ENCODE measurements at places on chromosomes 7 and 10.

GRCh38 chr10:69359594-69359993, 57.1 kb downstream of the TACR2 start:
- no peak for DNase-seq

- DNase-seq = no peak
Observed at GRCh38 chr7:49644396-49645166, 128.9 kb upstream of the VWC2 start.

DNA sequence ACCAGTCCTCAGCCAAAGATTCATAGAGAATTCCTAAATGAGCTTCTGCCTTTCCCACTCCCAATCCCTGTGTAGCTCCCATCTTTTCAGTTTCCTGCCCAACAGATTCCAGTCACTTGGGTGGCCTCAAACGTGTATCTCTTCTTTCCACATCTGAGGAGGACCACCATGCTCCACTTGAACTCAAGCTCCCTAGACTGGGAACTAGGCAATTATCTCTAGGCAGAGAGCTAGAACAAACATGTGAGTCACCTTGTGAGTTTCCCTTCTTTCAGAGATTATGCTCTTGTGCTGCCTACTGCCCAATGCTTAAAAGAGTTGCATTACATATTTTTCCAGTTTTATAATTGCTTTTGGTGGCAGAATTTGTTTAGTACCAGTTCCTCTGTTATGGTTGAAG, 178.0 kb downstream of the MDFIC start:
- no peak for DNase-seq

GRCh38 chr7:126940723-126941307, 311.9 kb downstream of the GRM8 start:
- no peak for DNase-seq

- no peak for DNase-seq
Observed at GRCh38 chr7:113775804-113776203, 143.0 kb downstream of the PPP1R3A start.

GRCh38 chr7:7125963-7126362, 56.4 kb upstream of the C1GALT1 start:
- DNase-seq = no peak

- no peak for DNase-seq
Observed at GRCh38 chr7:111009526-111010040, 81.3 kb upstream of the LRRN3 start.

DNA sequence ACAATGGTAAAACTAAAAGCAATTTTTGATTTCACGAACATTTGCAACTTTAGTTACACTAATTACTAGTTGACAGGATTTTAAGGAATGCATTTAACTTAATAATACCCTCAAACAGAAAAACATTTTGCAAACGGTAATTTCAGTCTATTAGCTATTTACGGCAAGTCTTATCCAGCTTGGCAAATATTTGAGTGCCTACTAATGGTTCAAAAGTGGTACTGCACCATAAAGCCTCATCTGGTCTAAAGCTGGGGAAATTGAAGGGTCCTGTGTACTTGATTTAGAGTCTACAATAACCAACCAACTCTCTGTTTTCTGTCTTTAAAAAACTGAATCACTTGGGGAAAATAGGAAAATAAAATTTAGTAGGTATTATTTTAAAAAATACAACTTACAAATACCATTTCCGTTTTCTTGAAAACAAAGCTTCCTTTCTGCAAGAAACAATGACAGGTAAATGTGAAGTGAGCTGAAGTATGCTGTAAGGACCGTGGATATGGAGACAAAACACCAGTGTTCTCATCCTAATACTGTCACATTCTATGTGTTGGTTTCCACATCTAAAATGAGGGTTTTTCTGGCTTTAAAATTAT, 142.3 kb downstream of the VPS50 start:
- no peak for DNase-seq

DNA sequence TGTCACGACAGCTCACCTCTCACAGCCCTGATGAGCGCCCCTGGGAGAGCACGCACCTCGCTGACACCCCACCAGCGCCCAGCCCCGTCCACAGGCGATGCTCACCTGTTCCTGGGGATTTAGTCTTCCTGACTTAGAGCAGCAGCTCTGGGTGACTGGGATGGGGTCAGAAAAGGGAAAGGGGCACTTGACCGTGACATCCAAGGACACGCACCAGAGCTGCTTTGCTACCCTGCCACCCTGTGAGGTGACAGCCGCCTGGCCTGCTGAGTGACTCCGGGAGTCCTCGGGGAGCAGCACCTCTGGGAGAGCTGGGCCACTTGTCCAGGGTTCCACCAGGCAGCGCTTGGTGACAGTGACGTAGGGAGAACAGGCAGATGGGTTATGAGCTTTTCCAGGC, 148.2 kb downstream of the PRKAG2 start:
- DNase-seq = no peak

GRCh38 chr10:16681521-16681920, 135.7 kb downstream of the RSU1 start:
- no peak for DNase-seq

DNA sequence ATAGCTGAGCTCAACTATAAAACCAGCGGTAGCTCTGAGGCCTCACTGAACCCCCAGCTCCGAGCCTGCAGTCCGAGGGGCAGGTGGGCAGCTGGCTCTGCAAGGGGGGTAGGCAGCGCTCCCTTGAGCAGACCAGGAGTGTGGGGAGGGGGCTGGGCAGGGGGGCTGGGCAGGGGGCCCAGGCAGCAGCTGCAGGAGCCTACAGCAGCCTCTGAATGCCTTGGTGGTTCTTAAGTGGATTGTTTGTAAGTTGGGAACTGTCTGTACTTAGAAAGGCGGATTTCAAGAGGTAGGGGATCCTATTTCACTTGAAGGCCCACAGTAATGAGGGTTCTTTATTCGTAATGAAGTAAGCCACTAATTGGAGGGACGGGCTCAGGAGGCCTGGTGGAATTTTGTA, 72.3 kb downstream of the ICA1 start:
- no peak for DNase-seq

- no peak for DNase-seq
Observed at GRCh38 chr10:43610636-43611035, 4.4 kb downstream of the ZNF485 start.

GRCh38 chr10:110820321-110820814, 51.4 kb upstream of the PDCD4 start:
- no peak for DNase-seq

DNA sequence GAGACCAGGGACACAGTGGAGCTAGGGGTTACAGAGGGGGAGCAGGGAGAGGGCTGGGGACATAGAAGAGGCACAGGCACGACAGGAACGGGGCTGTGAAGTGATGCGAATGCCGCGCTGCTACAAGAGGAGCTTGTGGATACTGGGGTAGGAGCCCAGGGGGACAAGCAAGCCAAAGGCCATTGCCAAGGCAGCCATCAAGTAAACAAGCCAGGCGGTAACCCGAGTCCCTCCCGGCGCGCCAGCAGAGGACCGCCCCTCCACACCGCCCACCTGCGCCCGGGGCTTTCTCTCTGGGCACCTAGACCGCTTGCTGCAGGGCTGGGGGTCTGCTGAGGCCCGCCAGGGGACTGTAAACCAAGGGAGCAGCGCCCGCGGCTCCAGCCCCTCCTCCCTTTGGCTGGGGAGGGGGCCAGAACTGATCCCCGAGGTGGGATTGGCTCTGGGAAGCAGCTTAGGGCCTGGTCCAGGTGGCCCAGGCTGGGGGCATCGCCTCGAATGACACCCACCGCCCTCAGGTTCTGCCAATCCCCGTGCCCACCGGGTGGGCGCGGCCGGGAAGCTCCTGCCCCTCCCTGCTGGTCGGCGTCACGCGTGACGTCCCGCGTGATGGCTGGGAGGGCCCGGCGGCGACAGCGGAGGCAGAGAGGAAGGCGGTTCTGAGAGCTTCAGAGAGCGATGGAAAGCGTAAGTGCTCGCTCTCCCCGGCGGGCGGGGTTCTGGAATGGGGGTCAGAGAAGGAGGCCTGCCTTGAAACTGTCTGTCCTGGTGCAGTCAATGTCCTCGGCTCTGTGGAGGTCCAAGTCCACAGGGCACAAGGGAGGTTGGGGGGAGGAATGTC, 982 bp downstream of the SFXN3 start:
- DNase-seq = peak; percentile 53

- DNase-seq = no peak
Observed at GRCh38 chr10:62710182-62710581, 94.3 kb upstream of the ADO start.

DNA sequence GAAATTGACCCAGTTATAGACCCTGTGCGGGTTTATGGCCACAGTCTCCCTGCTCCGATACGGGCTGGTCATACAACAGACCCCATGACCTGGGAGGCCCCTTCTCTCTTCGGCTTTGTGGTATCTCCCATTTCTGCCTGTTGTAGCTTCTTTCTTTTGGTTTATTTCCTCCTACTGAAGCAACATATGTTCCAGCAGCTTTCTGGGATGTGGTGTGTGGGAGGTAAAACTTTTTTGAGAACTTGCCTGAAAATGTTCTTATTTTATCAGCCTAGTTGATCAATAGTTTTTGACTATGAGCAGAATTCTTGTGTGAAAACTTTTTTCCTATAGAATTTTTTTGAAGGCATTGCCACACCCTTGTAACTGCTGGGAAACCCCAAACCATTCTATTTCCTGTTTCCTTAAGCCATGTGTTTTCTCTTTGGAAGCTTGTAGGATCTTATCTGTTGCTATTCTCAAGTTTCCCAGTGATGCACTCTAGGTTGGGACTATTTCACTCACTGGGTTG, 80.0 kb downstream of the DAGLB start:
- no peak for DNase-seq

DNA sequence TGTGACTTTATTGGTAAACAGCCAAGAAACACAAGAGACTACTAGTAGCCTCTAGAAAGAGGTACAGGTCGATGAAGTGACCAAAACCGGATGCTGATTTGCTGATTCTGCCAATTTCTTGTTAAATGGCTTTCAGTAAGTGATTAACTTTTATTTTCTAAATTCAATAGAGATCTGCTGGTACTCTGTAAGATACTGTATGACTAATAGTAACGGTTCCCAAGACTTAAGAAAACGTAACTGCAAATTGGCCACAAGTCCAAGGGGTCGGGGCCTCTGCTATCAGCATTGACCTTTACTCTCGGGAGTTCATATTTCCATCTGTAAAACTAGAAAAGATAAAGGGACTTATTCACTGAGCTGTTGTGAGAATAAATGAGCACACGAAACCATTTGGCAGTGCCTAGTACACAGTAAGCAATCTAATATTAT, 1.4 kb downstream of the FAM3C start:
- no peak for DNase-seq

DNA sequence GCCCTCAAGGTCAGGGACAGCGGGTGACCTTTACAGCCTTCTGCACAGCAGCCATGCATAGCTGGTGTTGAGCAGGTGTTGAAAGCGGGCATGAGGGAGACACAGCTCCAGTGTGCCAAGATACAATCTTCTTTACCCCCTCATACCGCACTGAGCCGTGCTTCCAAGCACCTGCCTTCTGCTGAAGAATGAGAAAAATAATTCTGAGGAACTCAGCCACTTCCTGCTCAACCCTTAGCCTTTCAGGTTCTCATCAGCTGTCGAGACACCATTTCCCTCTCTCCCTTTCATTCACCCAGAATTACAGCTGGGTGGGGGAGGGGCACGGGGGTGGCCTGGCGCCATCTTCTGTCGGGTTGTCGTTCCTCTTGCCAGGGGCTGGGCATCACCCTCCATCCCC, 58.6 kb downstream of the COL13A1 start:
- no peak for DNase-seq

DNA sequence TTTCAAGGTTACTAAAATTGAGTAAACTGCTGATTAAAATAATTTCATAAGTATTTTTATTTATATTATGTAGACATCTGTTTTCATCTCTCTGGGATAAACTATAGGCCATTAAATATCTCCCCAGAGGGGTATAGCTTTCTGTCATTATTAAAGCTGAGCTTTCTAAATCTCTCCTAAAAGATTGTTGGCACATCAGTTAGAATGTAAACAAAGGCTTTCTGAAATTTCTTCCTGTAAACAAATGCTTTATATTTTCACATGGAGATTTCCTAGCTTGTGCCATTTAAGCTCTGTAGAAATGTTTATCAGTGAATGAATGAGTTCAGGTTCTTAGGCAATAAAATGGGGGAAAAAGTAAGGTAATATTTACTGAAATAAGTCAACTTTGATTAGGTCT, 35.7 kb downstream of the PPP1R9A start:
- no peak for DNase-seq

DNA sequence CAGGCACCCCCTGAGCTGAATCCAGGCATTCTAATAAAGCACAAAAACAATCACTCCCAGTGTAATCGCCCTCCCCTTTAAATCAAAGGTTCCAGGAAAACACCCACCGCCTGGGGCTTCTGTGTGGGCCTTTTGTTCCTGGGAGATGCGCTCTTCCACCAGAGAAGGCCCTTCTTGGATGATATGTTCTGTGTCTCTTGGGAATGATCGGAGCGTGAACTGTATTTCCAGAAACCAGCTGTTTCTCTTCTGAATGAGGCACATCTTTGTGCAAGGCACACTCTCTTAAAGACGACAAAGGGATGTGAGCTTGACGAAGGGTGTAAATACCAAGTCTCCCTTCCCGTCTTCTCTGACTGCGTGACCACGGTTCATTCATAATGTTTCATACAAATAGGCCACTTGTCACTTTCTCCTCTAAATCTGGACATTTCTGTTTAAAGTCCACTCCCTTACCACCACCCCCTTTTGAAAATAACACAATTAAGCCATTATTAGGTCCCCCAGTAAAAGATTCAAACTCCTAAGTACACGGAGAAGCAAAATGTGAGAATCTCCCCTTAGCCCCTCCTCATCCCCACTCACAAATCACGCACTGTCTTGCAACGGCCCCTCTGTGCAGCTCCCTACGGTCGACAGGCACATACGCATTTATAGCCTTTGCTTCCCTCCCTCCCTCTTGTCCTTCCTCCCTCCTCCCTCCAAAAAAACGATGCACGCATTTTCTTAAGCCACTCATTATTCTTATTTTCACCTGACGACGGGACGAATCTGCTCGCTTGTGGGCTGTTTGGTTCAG, 45.6 kb upstream of the ENO4 start:
- DNase-seq = no peak

DNA sequence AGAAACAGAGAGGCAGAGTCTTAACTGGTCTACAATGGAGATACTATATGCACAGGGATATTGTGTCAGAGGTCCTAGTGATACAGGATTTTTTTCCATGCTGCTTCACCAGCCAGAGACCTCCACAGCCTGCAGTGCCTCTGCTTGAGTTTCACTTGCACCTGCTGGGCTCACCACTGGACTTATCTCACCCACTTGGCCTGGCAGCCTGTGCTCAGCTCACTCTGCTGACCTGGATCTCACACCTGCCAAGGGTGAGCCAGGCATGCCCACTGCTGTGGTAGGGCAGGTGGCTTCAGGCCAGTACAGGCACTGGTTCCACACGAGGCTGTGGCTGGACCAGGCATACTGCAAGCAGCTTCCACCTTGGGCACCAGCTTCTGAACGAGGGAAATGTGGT, 36.6 kb downstream of the PNLIPRP3 start:
- DNase-seq = no peak

- no peak for DNase-seq
Observed at GRCh38 chr10:59382831-59383295, 20.5 kb upstream of the FAM13C start.
